Renal cortex interstitium (tissue), 15 donors: ENCODE measurements at places on chromosomes 12 and 14. TPM values are rescaled to one million over a fixed set of nuclear protein-coding genes. Genes with fewer than 3 reads are reported as not detected.

The A2M gene
- 219 TPM for polyA plus RNA-seq

DNA sequence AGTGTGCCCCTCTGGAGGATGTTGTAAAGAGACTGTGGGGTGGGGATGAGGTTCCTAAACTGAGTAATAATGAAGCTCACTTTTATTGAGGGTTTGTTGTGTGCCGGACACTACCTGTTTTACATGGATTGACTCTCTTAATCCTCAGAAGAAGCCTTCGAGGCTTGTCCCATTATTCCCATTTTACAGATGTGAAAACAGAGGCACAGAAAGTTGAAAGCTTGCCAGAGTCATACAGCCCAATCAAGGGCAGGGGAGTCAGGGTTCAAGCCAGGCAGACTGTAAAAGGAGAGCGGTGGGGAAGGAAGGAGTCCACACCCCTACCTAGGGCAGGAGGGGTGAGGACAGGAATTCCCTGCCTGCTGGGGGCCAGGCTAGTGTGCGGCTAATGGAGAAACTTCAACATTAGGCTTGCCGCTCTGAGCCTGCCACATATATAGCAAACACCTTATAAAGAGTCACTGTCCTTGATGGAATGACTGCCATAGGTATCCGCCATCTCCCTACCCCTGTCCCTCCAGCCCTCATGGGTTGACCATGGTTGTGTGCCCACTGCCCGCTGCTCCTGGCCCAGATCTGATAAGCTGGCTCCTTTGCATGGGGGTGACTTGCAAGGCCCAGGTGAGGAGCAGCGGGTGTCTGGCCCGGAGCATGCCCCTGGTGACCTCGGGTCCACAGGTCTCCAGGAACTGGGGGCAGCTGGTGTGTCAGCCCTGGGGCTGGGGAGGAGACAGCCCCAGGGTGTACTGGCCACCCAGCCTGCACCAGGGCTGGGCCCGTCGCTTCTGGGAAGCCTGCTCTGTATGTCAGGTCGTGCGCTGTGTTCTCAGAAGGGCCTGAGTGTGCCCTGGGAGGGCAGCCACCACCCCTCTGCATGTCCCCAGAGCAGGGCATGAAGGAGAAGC is 12.2 kb downstream of the ORAI1 start:
- DNase-seq, result no peak

The PTCSC3 gene
- polyA plus RNA-seq, result not detected

DNA sequence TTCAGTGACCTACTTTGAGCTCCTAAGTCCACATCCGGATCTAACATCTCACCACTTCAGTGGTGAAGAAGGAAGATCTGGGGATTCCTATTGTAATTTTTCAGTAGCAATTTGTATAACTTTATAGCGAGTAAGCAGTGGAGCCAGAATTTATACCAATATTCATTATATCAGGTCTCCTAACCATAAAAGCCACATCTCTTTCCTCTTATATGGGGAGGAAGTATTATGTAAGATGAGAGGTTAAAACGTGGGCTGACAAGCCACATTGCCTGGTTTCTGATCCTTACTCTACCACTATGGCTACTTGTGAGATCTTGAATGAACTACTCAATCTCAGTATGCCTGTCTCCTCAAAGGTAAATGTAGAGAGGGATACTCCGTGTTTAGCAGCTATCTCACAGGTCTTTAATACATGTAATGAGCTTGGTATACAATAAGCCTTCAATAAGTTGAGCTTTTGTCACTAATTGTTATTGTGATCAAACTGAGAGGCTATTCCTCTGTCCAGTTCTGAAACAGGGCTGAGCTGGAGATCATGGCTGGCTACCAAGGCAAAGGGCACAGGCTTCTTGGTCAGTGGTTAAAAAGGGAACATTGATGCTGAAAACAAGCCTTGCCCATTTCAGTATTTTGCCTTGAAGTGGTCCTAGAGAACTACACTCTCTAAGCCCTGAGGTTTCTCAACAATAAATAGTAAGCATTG is 3.3 kb upstream of the TMEM117 start:
- no peak for DNase-seq

The SLC38A1 gene
- 70.2 TPM for polyA plus RNA-seq

The MYO1A gene
- 0.47 TPM for polyA plus RNA-seq

- no peak for DNase-seq
These were observed 173.2 kb downstream of the SLC35F4 start for GRCh38 chr14:57692671-57693070.

The DNAL1 gene
- 18.1 TPM for polyA plus RNA-seq

The GPRC5D gene
- 0.80 TPM for polyA plus RNA-seq

The NR4A1 gene
- 14.8 TPM for polyA plus RNA-seq

- DNase-seq, result no peak
These were observed 218.3 kb upstream of the CNTN1 start for GRCh38 chr12:40473962-40474361.

GRCh38 chr14:74620497-74620921 is 8.5 kb upstream of the LTBP2 start:
- no peak for DNase-seq

DNA sequence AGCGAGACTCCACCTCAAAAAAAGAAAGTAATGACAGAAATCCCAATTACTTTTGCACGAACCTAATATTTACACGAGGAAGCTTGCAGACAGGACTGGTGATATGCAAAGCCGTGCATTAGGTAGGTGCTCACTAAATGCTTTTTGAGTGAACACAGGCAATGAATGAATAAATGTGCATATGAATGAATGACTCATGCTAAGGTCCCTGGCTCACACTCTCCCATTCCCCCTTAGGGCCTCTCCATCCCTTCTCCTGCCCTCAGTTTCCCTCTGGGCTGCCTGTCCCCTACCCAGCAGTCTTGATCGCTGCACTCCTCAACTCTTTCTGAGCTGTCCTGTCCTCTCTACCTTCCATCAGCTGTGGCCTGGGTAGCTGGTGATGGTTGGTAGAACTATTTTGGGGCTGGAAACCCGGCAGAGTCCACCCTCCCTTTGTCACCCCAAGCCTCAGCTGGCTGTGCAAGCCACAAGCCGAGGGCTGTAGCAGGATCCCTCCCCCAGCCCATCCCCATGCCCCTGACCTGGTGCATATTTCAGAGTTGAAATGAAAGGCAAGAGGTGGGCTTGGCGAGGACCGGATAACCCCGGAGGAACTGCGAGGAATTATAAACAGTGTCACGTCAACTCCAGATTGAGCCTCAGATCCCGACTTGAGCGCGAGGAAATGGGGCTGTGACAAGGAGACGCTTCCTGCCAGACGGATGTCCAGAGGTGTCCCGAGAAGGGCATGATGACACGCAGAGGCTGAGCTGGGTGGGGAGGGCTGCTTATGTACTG is 191.7 kb upstream of the GSC start:
- no peak for DNase-seq

DNA sequence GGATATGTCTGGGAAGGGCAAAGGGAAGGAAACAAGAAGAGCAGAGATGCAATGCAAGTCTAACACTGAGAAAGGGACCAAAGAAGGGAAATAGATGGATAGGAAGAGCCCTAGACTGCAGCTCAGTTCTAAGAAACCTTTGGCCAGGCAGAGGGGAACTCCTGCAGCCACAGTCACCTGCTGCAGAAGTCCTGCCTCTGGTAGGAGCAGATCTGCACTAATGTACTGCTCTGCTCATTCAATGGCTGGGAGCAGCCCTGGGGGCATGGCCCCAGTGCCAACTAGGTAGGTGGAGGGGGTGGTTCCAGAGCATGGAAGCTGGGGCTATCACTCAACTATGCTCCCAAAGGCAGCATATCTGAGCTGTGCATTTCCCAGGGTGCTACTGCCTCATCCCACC is 388.9 kb downstream of the PCNX1 start:
- DNase-seq, result no peak

The LMNTD1 gene
- polyA plus RNA-seq, result not detected

The LTBR gene
- polyA plus RNA-seq, result 71.7 TPM

DNA sequence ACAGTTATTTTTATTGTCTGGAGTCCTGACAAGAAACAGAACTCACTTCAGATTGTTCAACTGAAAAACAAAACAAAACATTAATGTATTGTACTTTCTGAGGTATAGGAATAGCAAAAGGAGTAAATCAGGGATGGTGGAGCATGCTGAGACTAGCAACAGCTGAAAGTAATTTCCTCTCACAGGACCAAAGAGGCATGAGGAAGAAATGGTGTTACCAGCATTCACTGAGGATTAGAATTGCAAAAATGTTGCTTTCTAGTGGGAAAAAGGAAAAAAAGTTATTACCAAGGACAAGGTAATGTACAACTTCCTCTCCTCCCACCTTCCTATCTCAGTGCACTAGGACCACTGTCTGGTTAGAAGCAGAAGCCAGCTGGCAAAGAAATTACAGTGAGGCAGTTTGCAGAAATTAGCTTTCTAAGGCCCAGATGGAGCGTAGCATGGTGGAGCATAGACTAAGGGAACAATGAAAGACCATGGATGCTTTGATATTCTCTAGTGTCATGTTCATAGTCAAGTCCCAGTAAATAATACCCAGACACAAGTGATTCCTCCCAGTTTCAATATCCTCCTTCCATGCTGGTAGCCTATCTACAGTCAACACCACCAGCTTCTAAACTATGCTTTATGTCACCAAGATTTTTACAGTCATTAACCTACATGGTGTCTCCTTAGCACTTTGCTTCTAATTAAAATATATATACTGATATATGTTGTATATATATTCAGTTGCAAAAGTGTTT is 133.7 kb upstream of the DCN start:
- DNase-seq, result no peak

DNA sequence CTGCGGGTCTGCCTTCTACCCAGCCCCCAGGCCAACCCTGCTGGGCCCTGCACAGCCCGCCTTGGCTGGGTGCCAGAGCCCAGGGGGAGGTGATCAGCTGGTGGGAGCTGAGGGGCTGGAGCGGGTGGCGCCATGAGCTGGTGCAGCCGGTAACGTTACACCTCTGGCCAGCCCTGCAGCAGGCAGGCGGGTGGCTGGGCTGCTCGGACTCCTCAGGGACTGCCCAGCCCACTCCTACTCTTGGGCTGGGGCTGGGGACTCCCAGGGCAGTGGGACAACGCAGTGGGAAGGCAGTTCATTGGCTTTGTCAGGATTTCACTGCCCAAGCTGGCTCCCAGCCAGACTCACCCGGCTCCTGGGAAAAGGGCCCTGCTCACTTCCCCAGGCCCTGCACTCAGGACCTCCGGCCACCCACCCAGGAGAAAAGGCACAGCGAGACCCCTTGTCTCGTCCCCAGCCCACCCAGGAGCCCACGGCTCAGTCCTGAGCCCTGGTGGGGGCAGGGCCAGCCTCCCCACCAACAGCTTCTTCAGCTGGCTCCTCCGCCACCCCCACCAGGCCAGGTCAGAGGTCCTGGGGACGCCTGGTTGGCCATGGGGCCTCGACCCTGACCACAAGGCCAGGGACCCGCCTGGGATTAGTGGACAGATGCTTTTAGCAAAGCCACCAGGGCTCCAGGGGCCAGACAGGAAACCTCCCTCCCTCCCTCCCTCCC is 1.0 kb downstream of the PGF start:
- peak; percentile 63 for DNase-seq

DNA sequence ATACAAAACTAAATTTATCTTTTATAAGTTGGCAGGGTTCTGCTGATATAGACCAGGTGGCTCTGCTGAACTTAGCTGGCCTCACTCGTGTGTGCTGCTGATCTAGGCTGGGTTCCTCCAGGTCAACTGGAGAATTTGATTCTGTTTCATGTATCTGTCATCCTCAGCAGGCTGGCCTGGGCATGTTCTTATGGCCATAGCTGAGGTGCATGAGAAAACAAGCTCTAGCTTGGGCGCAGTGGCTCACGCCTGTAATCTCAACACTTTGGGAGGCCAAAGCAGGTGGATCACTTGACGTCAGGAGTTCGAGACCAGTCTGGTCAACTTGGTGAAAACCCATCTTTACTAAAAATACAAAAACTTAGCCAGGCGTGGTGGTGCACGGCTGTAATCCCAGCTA is 24.3 kb upstream of the BCL2L14 start:
- no peak for DNase-seq

DNA sequence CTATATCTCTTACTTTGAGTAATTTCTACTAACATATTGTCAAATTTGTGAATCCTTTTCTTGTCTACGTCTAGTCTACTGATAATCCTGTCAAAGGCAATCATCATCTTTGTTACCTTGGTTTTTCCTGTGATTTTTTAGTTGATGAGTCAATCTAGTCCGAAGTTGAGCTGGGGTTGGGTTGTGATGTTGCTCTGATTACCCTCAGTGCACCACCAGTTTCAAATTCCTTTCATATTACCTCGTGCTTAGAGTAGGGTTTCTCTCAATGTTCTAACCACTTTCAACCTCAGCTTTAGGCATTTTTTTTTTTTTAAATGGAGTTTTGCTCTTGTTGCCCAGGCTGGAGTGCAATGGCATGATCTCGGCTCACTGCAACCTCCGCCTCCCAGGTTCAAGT is 186.8 kb downstream of the BTG1 start:
- no peak for DNase-seq

The RASAL1 gene
- polyA plus RNA-seq, result 6.3 TPM

- DNase-seq, result no peak
These were observed 37.0 kb upstream of the PMCH start for GRCh38 chr12:102234599-102234998.

GRCh38 chr12:11719678-11720099 is 70.2 kb downstream of the ETV6 start:
- DNase-seq, result no peak

The ZC2HC1C gene
- polyA plus RNA-seq, result 6.3 TPM

The TRIM9 gene
- 1.9 TPM for polyA plus RNA-seq

GRCh38 chr14:23430016-23430722 is 5.3 kb downstream of the MYH7 start:
- no peak for DNase-seq

The PTGDR gene
- polyA plus RNA-seq, result 0.33 TPM

The C12orf60 gene
- 4.8 TPM for polyA plus RNA-seq

The LIN7A gene
- polyA plus RNA-seq, result 18.7 TPM

DNA sequence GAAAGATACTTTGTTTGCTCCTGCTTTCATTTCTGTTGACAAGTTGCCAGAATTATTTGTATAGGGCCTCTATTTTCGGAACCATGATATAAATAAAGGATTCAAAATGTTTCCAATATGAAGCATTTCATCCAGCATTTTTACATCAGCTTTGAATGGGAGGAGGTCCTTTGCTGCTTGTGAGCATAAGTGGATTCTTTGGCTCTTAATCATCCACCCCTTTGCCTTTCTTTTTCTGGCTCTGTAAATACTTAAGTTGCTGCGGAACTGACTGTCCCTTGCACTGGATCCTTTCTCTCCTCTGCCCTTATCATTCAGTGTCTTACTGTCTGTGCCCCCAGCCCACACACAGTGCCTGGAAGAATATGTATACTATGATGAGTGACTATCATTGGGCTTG is 357.3 kb upstream of the RGS6 start:
- DNase-seq, result no peak

DNA sequence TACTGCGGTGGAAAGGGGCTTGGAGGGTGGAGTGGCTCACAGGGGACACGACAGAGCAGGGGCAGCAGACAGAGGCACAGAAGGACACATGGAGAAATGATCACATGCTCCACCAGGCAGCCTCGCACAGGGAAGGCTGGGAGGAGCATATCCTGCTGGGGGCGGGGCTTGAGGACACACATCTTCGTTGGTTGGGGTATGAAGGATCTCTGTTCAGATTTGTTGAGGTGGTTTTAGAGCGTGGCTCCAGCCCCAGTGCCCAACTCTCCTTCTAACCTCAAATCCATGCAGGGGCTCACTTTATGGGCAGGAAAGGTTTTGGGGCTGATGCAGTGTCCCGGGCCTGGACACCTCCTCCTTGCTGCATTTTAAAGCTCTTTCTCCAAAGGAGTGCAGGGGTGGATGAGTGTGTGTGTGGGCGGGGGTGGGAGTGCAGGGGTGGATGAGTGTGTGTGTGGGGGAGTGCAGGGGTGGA is 733 bp upstream of the P3H3 start:
- peak; percentile 80 for DNase-seq

GRCh38 chr14:44854114-44854513 is 107.6 kb downstream of the KLHL28 start:
- DNase-seq, result no peak

- no peak for DNase-seq
These were observed 458.3 kb downstream of the BTG1 start for GRCh38 chr12:91687052-91688017.

GRCh38 chr14:89673512-89674225 is 256.6 kb upstream of the FOXN3 start:
- no peak for DNase-seq
